ENCODE measurements at places on chromosomes 3 and 15.

DNA sequence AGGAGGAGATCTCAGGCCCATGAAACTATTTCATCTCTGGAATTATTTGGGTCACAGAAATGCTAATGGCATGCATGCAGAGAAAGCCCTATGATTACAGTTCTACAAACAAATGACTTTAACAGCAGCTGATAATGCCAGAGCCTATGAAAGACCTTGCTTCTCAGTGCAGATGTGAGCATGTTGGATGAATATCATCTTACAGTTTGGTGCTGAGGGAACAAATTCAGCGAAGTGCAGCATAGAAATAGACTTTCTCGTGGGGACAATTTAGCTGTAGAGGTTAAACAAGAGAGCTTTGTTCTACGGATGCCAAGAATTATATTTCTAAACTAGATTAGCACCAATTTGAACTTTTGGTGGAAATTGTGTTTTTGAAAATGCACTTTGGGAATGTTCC lies 27.7 kb downstream of the PTX3 start:
- no peak for DNase-seq

GRCh38 chr3:100040451-100041225 lies 73.7 kb downstream of the FILIP1L start:
- DNase-seq, result no peak

- DNase-seq, result no peak
These were observed 53.2 kb upstream of the ADPGK start for GRCh38 chr15:72836676-72837330.

DNA sequence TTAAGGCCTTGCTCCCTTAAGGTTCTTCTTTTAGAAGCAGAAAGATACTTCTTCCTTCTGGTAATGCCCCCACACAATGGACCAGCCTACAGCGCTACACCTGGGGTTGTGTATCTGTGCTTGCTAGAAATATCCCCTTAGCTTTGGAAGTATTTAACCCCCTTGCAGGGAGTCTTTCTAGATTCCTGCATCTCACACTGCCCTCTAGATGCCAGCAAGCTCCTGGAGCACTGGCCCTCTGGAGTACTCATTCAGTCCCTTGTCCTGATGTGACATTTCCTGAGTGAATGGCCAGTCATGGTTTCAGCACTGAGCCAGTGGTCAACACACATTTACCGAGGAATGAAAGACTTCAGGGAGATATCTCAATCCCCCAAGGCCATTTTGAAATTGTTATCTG lies 30.4 kb upstream of the RBP2 start:
- no peak for DNase-seq

DNA sequence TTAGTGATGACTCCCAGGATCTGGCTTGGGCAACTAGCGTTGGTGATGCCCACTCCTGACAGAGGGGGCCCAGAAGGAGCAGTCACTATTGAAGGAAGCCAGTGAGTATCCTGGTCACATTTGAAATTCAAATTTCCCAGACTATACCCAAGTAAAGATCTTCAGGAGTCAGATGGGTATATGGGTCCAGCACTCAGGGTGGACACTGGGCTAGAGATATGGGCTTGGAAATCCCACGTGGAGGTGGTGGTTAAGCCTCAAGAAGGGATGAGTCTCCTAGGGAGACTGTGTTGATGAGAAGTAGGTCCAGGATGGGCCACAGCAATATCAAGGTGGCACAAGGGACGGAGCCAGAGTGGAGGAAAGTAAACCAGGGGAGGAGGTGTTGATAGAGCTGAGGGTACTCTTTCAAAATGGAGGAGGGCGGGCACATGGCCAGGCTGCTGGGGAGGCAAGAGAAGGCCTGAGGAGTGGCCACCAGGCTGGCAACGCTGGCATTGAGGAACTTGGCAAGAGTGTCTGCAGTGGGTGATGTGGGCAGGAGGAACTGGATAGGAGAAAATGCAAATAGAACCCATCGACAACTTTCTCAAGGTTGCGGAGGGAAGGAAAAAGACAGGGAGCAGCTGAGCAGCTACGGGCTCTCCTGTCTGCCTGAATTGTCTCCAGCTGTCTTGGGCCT lies 3.7 kb upstream of the SLCO2A1 start:
- DNase-seq, result no peak
